Karpas-422 (cell line): ENCODE measurements at places on chromosomes 16 and 17. TPM values are rescaled to one million over a fixed set of nuclear protein-coding genes. Genes with fewer than 3 reads are reported as not detected.

DNA sequence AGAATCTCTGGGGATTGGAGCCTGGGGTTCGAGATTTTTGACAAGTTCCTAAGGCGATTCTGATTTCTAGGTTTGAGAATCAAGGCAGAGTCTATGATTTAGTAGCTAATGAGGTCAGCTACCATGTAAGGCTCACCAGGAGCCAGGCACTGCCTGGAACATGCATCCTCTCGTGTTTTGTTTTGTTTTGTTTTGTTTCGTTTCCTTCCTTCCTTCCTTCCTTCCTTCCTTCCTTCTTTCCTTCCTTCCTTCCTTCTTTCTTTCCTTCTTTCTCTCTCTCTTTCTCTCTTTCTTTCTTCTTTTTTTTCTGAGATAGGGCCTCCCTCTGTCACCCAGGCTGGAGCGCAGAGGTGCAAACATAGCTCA lies 39.1 kb downstream of the SRCIN1 start:
- H3K27me3 ChIP-seq: no peaks in the 10 kb centered on the region
- no peaks in the 10 kb centered on the region for H3K36me3 ChIP-seq
- no peak overlapping the region for H3K27ac ChIP-seq
- peaks cover 2% of the 10 kb centered on the region; the same call in 1 of the 2 replicates for H3K4me1 ChIP-seq
- DNase-seq: no peak
- no peak overlapping the region for H3K4me3 ChIP-seq

- H3K4me1 ChIP-seq: peaks cover 7% of the 10 kb centered on the region
- H3K36me3 ChIP-seq: no peaks in the 10 kb centered on the region
- no peak for DNase-seq
- no peak overlapping the region for H3K27ac ChIP-seq
- no peaks in the 10 kb centered on the region for H3K27me3 ChIP-seq
Measured at GRCh38 chr17:45962221-45962972, 36.7 kb upstream of the STH start.

GRCh38 chr16:65888201-65888600 lies 478.3 kb upstream of the CDH5 start:
- no peak overlapping the region for H3K4me3 ChIP-seq
- H3K4me1 ChIP-seq: no peaks in the 10 kb centered on the region
- H3K27ac ChIP-seq: no peak overlapping the region
- H3K36me3 ChIP-seq: no peaks in the 10 kb centered on the region

- no peaks in the 10 kb centered on the region for H3K36me3 ChIP-seq
- H3K4me1 ChIP-seq: no peaks in the 10 kb centered on the region
- no peaks in the 10 kb centered on the region for H3K27me3 ChIP-seq
- DNase-seq: no peak
- H3K27ac ChIP-seq: no peak overlapping the region
- no peak overlapping the region for H3K4me3 ChIP-seq
Measured at GRCh38 chr16:80580109-80580832, 39.5 kb downstream of the DYNLRB2 start.

DNA sequence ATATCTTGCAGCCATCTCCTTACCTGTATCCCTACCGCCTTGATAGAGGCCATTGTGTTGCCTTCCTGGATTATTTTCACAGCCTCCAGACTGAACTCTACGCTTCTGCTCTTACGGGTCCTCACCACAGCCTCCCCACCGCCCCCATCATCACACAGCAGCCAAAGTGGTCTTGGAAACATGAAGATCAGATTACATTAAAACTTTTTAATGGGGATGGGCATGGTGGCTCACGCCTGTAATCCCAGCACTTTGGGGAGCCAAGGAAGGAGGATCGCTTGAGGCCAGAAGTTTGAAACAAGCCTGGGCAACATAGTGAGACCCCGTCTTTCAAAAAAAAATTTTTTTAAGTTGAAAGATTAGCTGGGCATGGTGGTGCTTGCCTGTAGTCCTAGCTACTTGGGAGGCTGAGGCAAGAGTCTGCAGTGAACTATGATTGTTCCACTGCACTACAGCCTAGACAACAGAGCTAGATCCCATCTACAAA lies 150.5 kb downstream of the NPIPB5 start:
- no peaks in the 10 kb centered on the region; the same call in 1 of the 2 replicates for H3K27me3 ChIP-seq
- H3K4me3 ChIP-seq: no peak overlapping the region
- H3K27ac ChIP-seq: no peak overlapping the region
- no peaks in the 10 kb centered on the region for H3K4me1 ChIP-seq

The CIITA gene
- 66.2 and 96.5 TPM in 2 replicates for total RNA-seq

The BCAR1 gene
- 9.2 and 20.5 TPM in 2 replicates for total RNA-seq
